ENCODE measurements at places on chromosomes 3 and 15.

- no peak for DNase-seq
Measured at GRCh38 chr3:55402886-55403609, 84.1 kb downstream of the WNT5A start.

DNA sequence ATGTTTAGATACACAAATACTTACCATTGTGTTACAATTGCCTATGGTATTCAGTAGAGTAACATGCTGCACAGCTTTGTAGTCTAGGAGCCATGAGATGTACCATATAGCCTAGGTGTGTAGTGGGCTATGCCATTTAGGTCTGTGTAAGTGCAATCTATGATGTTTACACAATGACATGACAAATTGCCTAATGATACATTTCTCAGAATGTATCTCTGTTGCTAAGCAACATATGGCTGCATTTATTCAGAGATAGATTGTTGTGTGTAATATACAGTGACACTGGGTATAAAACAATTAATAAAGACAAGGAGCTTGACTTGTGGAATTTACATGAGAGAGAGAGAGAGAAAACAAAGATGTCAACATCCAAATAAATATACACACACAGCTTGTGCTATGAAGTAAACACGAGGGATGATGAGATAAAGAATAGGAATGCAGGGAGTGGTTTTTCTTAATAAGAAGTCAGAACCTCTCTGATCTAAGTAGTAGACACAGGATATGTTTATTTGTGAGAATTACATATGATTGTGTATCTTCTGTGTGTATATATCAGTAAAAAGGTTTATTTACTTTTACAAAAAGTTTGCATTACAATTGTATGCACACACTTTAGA, 110.0 kb downstream of the KCNAB1 start:
- DNase-seq = no peak

DNA sequence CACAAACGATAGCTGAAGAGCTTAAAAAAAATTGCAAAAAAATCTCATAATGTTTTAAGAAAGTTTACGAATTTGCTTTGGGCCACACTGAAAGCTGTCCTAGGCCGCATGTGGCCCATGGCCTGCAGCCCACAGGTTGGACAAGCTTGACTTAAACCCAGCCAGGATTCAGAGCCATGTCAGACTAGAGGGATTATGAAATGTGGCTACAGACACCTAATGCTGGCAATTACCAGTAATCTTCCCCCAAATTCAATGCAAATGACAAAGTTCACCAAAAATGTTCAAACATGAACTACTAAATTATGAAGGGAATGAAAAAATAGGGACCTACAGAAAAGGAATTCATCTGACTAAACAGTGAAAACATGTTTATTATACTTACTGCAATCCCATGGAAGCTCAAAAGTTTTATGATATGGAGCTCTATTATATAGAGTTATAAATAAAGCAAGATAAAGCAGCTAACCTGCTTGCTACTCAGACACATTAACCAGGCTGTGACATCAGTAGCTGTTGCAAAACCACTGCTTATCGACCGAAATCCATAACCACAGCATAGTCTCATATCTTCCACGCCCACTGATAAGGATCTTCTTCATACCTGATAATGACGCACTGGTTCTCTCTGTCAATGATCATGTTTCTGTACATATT, 49.2 kb downstream of the LDHAL6B start:
- DNase-seq = no peak

DNA sequence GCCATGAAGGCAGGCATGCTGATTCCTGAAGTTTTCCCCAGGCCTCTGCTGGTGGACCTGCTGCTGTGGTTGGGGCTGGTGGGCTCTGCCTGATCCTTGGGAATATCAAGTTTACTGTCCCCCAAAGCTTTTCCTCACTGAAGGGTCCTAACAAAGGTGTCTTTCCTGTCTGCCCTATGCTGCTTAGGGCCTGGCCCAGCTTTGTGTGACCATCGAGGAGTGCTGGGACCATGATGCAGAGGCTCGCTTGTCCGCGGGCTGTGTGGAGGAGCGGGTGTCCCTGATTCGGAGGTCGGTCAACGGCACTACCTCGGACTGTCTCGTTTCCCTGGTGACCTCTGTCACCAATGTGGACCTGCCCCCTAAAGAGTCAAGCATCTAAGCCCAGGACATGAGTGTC, 13.2 kb upstream of the EXOG start:
- DNase-seq = no peak

GRCh38 chr3:130894130-130894985, 474 bp downstream of the ATP2C1 start:
- peak; percentile 50 for DNase-seq

GRCh38 chr3:139318431-139318816, 25.4 kb upstream of the MRPS22 start:
- DNase-seq = no peak

GRCh38 chr3:149307435-149307783, 26.0 kb downstream of the TM4SF18 start:
- DNase-seq = no peak

GRCh38 chr15:60829416-60829815, 350.5 kb upstream of the ICE2 start:
- no peak for DNase-seq

DNA sequence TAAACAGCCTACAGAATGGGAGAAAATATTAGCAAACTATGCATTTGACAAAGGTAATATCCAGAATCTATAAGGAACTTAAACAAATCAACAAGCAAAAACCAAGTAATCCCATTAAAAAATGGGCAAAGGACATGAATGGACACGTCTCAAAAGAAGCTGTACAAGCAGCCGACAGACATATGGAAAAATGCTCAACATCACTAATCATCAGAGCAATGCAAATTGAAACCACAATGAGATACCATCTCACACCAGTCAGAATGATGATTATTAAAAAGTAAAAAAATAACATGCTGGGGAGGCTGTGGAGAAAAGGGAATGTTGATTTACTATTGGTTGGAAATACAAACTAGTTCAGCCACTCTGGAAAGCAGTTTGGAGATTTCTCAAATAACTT, 30.7 kb upstream of the PPM1L start:
- no peak for DNase-seq

DNA sequence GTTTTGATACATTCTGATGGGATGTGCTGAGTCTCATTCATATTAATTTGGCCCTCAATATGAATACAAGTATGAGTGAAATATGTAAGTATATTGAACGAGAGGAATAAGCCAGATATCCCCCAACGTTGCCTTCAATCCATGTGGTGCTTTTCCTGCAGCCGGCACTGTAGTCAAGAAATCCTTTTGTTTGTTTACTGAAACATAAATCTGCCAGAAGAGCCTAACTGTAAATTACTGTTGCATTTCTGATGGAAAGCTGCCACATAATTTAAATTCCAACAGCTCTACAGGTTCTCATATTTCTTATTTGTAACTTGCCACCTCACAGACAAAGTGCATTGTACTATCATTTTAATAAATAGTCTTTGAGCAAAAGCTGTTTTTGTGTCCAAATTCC, 314.0 kb downstream of the KBTBD8 start:
- no peak for DNase-seq

All from WTC11 (cell line).